NB4 (cell line): ENCODE measurements at places on chromosomes 5 and 9.

DNA sequence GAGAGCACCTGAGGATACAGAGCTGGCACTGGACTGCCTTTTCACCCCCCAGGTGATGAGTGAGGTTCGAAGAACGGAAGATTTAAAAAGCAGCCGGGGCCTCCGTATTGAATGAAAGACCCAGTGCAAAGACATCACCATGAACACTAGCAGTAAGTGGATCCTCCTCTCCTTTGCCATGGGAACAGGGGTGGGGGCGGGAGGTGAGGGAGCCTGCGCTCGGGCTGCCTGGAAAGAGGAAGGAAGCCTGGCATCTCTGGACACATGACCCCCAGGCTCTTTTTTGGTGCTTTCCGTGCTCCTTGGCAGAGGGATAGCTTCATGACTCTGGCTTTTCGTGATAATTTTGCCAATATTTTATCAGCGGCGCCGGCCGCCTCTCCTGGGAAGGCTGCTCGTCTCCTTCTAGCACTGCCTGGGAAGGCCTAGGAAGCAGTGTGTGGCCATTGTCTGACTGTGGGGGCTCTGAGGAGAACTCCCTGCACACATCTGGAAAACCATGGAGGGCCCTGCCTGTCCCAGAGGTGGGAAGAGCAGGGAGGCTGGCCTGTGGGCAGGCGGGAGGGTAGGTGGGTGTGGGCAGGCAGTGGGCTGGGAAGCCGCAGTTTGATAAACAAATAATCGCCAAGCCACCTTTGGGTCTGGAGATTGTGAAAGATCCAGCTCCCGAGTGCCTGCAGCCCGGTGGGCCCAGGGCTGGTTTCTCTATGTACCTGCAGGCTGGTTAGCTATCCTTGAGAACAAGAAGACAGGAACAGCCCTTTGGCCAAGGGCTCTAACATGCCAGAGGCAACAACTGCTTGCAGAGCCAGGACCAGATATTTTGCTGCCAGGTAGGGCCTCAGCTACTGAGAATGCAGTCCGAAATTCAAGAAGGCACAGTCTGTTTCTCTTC, 911 bp downstream of the ABLIM3 start:
- peak; percentile 8 for DNase-seq

- DNase-seq = no peak
Measured at GRCh38 chr9:29230931-29231330, 1657.7 kb upstream of the C9orf72 start.

DNA sequence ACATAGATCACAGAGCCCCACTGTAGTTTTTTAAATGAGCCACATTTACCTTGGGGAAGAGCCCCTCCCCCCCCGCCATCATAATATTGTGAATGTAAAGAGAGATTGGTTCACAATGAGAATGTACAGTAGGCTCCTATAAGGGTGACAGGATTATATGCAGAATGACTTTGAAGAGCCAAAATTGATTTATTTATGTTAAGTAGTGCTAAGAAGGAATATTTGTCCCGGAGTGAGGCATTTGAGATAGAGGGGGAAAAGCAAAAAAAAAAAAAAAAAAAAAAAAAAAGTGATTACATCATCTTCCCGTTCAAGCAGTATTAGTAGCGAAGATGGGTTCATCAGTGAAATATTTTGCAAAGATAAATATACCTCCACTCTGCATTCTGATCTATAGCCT, 73.9 kb downstream of the PIK3R1 start:
- DNase-seq = no peak

GRCh38 chr5:54480296-54480695, 24.8 kb downstream of the HSPB3 start:
- no peak for DNase-seq

DNA sequence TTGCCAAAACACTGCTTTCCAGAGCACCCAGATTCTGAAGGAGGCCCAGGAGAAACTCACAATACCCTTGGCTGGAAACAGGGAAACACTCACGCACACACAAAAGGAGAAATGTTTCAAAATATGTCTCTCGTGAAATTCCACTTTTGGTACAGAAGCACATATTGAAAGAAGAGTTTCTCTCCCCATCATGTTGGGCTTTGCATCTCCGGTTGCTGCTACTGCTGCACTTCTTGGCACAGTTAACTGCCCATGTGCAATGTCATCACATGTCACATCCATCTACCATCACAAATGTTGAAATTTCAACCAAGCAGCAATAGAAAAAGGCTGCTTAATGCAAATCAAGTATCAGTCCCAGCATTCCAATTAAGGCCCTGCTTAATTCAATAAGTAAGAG, 72.1 kb downstream of the ABCA1 start:
- DNase-seq = no peak

DNA sequence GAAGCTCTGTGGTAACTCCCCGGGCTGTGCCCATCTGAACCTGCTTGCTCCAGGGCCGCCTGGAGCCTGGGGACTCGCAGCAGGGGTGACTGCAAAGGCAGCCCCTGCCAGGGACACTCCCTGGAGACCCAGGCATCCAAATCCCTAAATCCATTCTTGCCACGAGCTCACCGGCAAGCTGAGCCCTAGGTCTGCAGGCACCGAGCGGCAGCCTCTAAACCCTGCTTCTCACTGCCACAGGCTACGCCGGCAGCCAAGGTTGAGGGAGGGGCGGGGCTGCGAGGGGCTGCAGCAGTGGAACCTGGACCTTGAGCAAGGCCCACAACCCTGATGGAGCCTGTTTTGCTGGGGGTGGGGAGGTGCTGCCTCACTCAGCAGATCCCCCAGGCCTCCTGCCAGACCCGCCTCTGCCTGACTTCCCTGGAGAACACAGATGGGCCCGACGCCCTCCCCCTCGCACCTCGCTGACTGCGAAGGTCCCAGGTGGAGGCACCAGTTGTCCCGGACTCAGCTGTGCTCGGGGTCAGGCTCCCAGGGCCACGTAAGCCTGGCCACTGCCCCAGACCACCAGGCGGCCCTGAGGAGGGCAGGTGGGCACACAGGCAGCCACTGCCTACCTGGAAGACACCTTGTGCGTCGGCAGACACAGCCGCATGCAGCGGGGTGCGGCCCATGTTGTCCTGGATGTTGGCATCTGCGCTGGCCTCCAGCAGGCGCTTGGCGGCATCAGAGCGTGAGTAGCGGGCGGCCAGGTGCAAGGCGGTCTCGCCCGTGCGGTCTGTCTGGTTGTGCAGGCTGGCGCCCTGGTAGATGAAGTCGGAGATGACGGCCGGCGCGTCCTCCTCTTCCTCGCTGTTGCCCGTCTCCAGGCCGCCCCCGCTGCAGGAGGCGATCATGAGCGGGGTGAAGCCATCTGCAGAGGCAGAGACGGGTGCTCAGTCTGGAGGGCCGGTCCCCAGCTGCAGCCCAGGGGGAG, 17.4 kb upstream of the SEC16A start:
- DNase-seq = no peak

DNA sequence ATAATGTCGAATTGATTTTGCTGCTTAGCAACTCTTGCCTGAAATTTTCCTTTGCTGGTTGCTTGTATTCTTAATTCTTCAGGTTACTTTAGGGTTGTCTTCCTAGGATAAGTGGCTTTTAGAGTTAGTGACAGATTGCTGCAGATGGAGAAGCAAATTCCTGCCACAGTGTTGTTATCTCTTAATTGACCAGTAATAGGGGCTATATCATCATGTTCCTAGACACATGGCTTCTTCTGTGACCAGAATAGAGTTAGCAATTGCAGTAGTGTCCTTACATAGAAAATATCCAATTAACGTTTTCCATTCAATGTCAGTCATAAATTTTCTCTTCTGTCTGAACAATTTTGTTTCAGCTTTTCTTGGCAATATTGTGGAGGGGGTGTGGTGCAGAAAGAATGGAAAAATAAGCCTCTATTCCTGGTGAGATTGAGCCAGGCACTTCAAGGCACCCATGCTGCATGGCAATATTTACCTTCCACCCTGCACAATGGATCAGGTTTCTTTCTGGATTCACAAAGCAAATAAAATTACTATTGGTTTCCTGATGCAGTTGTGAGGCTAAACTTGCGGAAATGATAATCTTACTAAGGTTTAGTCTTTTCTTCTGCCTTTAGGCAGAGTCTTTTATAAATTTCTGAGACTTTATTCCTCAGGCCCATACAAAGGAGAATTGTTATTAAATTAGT, 1481.5 kb downstream of the EFNA5 start:
- no peak for DNase-seq

DNA sequence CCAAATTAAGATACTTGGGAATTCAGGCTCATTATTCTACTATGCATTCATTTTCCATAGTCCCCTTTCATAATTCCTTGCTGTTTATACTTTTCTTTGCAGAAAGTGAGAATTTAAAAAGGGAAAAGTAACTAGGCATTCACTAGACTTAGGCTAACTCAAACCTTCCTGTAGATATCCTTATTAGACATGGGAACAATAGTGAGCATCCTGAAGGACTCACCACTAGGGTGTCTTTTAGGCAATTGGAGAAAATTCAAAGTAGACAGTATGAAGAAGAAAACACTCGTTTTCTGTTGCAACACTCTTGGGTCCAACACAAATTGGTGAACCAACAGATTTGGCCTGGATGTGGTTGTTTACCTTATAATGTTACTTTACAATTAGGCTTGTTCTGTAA, 213.2 kb upstream of the GRIN3A start:
- no peak for DNase-seq

- DNase-seq = peak; percentile 13
Measured at GRCh38 chr5:62268792-62269191, 37.2 kb upstream of the KIF2A start.

- DNase-seq = no peak
Measured at GRCh38 chr9:71363286-71363961, 242.0 kb upstream of the TRPM3 start.

DNA sequence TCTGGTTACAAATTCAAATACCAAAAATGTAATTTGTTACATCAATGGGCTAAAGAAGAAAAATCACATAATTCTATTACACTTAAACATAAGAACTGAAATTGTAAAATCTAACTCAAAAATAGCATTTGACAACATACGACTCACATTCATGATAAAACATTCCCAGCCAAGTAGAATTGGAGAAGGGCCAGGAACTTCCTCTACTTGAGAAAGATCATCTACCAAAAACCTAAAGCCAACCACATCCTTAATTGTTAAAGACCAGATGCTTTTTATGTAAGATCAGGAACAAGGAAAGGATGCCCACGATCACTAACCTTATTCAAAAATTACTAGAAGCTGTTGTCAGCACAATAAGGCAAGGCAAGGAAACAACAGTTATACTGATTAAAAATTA, 1819.8 kb upstream of the C9orf72 start:
- DNase-seq = no peak

- DNase-seq = peak; percentile 26
Measured at GRCh38 chr5:41707853-41708603, 162.2 kb downstream of the OXCT1 start.

DNA sequence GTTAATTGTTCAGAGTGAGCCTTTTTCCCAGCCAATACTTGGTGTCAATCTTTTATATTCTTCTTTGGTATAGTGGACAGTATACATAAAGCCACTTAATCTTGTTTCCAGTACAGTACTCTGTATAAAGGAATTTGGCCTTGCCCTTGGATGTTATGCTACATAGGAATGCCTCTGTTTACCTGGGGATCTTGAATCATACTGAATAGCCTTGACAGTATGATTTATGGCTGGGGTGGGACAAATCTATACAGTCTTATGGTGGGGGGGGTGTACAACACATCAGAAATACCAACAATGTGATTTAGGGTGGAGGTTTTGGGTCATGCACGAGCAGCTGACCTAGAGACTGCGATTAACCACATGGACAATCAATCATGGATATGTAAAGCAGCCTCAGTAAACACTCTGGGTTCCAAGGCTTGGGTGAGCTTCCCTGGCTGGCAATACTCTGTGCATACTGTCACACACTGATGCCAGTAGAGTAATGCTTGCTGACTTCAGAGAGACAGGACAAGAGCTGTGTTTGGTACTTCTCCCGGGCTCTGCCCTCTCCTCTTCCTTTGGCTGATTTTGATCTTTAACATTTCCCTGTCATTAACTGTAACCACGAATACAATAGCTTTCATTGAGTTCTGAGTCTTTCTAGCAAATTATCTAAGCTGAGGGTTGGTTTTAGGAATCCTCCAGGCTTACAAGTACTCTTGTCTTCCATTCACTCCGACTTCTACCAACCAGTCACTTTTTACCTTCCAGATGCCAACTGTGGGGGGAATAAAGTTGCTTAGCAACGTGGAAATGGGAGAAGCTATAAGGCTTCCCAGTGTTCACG, 84.6 kb downstream of the IARS1 start:
- DNase-seq = no peak

GRCh38 chr9:91489361-91489899, 65.8 kb upstream of the NFIL3 start:
- no peak for DNase-seq

GRCh38 chr5:79672392-79672791, 17.2 kb upstream of the CMYA5 start:
- no peak for DNase-seq

- DNase-seq = no peak
Measured at GRCh38 chr9:89513837-89514236, 15.9 kb upstream of the SEMA4D start.

DNA sequence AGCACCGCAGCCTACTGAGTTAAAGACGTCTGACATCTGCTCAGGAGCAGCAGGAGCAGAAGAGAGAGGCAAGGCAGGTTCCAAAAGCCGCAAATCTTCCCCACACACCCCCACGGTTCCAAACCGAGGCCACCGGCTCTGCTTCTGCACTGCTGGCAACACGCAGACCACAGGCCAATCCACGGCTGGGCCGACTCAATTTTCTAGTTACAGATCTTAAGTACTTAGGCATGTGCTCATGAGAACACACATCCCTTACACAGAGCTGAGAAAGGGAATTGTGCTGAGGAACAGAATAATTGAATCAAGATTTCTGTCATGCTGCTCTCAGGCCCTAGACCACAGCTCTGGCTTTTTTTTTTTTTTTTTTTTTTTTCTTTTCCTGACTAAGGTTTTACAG, 32.6 kb downstream of the PAX5 start:
- DNase-seq = no peak

DNA sequence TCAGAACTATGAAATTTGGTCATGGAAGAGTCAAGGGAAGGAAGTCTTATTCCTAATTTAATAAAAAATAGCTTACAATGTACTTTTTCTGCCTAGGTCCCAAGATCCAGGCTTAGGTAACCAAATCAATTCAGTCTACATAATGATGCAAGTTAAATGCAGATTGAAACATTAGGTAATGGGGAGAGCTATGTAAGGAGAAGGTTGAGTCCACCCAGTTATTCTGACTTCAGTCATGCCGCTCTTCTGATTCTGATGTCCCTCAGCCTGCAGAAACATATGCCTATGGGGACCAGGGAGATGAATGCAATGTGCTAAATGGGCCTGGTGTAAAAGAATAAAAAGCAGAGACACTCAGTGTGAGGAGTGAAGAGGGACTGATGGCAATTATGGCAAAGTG, 63.9 kb downstream of the MAMDC2 start:
- no peak for DNase-seq

GRCh38 chr9:32161720-32162119, 222.7 kb upstream of the ACO1 start:
- no peak for DNase-seq
